ENCODE measurements at places on chromosomes 5 and 9.

GRCh38 chr9:132239999-132240840, 78.4 kb downstream of the NTNG2 start:
- DNase-seq, result peak; percentile 55

DNA sequence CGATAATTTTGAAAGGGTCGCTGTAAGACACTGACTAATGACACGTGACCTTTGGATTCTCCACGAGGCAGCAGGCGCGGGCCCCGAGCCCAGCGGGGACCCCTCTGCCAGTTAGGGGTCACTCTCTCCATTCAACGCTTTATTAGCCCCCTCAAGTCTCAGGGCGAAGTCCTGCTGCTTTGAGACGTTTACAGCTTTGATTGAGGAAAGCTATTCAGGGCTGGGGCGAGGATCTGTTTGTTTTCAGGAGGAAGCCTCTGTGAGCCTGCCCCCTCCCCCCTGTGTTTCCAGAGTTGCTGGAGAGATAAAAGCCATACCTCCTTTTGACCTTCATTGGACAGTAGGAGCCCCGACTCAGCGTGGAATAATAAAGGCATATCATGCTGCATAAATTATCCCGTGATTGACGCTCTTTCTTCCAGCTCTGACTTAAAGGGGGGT, 31.4 kb upstream of the MSX2 start:
- DNase-seq, result no peak

- no peak for DNase-seq
Observed at GRCh38 chr9:107309271-107309670, 26.2 kb downstream of the RAD23B start.

DNA sequence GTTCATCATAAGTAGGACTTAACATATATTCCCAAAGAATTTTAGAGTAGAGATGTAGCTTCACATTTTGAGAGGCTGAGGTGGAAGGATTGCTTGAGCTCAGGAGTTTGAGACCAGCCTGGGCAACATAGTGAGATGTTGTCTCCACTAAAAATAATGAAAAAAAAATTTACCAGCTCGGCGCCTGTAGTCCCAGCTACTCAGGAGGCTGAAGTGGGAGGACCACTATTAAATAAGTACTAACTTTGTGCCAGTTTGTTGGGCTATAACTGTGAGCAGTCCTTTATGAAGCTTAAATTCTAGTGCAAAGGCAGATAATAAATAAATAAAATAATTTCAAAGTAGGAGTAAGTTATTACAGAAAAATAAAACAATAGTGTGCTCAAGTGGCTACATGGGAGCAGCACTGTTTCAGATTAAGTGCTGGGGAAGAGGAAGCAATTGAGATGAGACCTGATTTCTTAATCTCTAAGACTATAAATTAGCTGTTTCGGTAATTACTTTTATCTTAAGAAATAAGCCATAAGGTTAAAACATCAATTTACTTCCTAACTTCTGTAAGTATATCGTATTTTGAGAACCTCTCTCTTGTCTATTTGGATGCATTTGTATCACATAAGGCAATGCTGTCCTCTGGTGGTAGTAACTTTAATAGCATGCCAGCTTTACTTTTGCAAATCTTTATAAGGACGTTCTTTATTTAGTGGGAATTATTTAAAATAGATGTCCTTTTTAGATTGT, 98.9 kb downstream of the CSNK1G3 start:
- peak; percentile 22 for DNase-seq

DNA sequence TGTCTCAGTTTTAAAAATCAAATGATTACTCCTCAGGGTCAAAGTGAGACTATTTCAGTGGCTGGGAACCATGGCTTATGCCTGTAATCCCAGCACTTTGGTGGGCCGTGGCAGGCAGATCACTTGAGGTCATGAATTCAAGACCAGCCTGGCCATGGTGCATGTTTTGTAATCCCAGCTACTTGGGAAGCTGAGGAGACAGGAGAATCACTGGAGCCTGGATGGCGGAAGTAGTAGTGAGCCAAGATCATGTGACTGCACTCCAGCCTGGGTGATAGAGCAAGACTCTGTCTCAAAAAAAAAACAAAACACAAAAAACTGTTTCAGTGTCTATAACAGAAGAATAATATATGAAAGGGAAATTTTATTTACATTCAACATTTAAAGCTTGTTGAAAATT, 182.9 kb downstream of the ARHGEF28 start:
- no peak for DNase-seq

- DNase-seq, result no peak
Observed at GRCh38 chr5:149118463-149118862, 22.8 kb upstream of the ABLIM3 start.

DNA sequence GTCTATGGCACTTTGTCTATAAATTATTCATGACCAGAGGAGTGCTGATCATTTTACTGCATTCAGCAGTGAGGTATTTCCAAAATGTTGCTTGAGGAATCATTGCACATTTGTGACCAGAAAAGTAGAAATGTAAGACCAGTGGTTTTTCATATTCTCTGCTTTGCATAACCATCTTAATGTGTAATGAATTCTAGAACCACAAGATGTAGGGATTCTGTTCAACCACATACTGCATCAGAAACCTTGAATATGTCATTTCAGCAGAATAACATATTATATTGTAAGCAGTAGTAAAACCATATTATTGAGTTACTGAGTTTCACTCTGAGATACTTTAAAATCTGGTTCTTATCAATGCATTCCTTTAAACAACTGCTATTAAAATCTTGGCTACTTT, 1243.4 kb downstream of the MAT2B start:
- no peak for DNase-seq

DNA sequence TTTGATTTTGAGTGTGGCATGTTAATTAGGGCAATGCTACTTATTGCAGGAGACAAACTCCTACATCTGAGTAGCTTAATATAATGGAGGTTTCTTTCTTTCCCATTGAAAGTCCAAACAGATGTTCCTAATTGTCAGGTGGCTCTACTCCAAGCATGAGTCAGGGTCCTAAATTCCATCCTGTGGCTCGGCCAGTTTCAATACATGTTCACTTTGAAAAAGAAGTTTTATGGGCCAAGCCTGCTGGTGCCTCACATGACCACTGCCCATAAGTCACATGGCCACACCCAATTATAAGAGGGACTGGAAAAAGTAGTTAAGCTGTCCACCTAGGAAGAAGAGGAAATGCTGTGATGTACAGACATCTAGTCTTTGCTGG, 170.4 kb downstream of the ARRDC3 start:
- no peak for DNase-seq

- no peak for DNase-seq
Observed at GRCh38 chr9:85332487-85332886, 409.3 kb downstream of the AGTPBP1 start.

DNA sequence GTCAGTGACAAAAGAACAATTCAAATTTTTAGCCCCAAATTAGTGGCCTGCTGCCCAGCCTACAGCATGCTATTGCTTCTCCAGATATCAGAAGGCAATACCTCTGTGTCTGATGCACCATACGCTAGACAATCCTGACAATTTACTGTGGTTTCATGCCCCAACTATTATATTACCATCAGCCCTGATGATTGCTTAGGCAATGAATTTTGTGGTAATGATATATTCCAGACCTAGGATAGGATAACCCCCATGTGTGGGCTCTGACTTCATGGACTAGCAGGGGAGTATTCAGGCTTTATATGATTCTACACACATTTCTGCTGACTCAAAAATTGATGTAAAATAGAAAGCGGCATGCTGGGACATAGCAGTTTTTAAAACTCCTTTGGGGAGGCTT, 168.7 kb upstream of the FST start:
- no peak for DNase-seq

DNA sequence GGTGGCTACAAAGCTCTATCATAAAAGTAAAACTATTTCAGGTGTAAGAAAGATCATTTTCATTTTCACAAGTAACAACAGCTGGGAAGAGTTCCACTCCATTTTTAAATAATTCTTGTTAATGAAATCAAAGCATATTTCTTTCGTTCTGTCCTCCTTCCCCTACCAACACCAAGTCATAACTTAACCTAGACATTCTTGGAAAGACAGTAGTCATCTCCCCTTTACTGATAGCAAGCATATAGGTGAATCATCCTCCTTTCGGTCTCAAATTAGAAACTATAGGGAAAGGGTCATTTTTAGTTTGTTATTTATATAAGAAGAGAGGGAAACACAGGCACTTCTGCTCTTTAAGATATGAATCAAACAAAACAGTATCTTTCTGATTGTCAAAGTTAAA, 38.2 kb downstream of the MPDZ start:
- no peak for DNase-seq

DNA sequence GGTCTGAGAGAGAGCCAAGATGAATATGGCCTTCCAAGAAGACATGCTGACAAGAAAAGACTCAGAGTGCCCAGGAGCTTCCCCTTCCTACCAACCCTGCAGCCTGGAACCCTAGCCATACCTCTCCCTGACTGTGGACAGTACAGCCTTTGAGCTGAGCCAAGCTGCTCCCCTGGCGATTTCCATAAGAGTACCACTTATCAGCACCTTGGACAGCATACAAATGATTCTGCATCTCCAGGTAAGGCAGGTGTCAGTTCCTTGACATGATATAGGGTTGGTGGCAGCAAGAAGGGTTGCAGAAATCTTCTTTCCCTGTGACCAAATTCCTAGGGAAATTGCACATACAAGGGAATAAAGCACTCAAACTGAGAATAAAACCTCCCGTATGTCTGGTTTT, 58.3 kb downstream of the MFAP3 start:
- no peak for DNase-seq

DNA sequence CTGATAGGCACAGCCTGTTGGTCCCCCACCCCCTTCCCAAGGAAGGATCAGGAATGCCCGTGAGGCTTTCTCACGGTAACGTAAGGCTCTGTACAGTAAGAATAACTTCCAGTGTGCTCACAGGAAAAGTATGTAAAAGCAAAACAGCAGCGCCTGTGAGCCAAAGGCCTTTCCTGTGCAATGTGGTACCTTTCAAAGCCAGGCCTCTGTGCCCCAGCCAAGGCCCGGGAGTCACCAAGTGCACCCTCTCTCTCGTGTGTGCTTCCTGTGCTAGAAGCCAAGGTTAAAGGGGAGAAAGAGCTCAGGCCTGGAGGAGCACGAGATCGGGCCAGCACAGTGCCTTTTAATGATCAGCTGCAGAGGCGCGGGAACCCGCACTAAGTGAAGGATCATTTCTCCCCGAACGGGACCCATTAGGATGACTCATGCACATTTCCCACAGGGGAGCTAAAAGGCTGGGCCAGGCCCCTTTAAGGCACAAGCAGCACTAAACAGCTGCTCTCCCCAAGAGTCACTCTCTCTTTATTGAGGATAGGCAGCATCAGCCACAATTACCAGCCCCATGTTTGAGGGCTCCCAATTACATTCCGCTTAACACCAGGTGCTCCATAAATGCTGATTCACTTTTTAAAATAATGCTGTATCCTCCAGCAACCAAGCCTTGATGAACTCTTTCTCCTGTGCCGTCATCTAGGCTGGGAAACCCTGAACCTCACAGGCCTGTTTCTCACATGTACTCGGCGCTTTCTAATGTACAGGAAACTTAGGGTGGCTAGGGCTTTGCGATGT, 42.8 kb downstream of the SHB start:
- no peak for DNase-seq

DNA sequence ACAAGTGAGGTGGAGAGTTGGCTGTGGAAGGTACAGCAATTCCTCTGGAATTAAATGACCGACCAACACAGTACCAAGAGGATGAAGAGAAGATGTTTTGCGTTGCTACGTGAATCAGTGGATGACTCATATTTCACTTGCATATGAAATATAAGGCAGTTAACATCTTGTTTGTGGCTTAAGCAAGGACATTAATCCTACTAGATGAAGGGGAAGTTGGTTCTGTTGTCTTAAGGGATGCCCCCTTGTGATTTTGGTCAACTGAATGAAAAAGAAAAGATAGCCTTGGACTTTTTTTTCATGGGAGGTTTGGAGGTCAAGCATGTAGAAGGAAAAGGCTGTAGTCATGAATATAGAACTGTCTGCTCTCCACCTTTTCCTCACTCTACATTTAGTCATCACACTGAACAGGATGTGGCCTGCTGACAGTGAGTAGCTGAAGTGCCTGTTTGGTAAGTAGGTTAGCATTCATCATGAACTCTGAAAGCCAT, 33.9 kb downstream of the VLDLR start:
- DNase-seq, result peak; percentile 2

DNA sequence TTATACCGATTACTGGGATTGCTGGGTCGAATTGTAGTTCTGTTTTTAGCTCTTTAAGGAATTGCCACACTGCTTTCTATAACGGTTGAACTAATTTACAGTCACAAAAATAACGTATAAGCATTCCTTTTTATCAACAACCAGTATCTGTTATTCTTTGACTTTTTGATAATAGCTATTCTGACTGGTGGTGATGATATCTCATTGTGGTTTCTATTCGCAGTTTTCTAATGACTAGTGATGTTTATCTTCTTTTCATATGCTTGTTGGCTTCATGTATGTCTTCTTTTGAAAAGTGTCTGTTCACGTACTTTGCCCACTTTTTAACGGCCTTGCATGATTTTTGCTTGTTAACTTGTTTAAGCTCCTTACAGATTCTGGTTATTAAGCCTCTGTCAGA, 74.4 kb downstream of the FAM174A start:
- no peak for DNase-seq

- DNase-seq, result no peak
Observed at GRCh38 chr9:33125461-33125860, 41.7 kb downstream of the B4GALT1 start.

GRCh38 chr5:6510973-6511372, 62.3 kb downstream of the UBE2QL1 start:
- DNase-seq, result no peak

DNA sequence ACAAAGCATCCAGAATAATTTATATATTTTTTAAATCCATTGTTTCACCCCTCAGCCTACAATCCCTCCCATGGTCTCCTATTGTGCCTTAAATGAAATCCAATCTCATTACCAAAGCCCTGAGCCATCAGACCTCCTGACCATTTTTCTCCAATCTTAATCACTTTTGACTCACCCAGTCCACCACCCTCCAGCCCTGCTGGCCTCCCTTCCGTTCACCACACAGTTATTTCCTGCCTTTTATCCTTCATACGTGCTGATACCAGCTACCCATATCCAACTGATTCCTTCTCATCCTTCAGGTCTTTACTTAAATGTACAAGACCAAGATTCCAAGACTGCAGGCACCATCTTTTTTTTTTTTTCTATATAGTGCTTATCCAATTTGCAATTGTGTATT, 1026.7 kb upstream of the DMAC1 start:
- DNase-seq, result no peak

DNA sequence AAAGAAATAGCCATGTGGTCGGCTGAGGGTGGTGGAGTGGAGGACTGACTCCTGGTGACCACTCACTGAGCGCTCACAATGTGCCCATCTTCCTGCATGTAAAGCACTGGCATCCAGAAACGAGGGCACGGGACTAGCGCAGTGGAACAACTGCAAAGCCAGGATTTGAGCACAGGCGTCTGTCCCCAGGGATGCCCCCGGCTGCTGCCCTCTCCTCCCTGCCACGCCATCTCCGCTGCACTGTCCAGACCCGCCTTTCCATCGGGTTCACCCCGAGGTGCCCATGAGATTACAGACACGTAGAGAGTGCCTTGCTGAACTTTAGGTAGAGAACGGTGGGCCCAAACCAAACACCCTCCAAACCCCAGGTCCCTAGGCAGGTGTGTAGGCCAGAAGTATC, 44.7 kb downstream of the PRRT1B start:
- no peak for DNase-seq

- no peak for DNase-seq
Observed at GRCh38 chr5:139374909-139375308, 8.2 kb downstream of the SLC23A1 start.
